ENCODE measurements at places on chromosomes 1 and 21. TPM values are rescaled to one million over a fixed set of nuclear protein-coding genes. Genes with fewer than 3 reads are reported as not detected.

GRCh38 chr1:43841321-43842174 is 92.1 kb upstream of the ARTN start:
- no peak for DNase-seq

- no peak for DNase-seq
Observed at GRCh38 chr1:60832367-60832766, 250.0 kb upstream of the NFIA start.

DNA sequence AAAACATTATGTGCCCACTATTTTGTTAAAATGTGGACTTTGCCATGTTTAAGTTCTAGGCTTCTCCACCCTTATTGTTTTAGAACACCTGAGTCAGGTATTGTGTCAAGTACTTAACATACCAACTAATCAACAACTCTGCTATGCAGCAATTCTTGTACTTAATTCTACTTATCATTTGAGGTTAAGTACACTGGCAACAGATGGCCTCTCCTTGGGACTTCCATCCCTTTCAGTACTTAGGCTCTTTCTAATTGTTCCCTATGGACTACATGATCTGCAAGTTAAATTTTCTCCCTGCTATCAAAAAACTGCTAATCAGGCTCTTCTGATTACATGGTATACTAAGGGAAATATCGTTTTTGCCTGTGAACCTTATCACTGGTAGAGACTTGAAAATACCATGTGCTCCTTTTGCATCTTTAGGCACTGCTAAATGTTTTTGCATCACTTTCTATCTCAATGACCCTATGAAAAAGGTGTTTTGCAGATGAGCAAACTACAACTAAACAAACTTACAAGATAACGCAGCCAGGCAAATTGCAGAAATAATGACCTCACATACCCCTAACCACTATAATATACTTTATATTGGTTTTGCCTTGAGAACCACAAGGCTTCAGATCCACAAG is 18.9 kb downstream of the SFPQ start:
- no peak for DNase-seq

DNA sequence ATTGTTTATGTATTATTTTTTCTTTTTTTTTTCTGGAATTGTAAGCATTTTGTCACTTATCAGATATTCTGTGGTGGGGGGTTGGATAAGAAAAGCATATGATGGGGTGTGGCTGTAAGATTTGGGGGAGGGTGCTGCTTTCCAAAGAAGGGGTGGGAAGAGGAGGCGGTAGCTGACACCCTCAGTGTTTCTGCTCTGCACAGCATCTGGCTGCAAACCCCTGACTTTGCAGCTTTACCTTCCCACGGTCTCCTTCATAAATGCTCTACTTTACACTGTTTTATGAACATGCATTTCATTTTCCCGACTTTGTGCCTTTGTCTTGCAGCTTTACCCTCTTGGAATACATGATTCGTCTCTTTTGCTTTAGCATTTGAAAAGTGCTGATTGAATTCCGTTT is 7.6 kb downstream of the FMN2 start:
- no peak for DNase-seq

The CYP4A22 gene
- total RNA-seq: 69.9 TPM

The DENND4B gene
- 25.4 TPM for total RNA-seq

The PCSK9 gene
- 31.6 TPM for total RNA-seq

Measured in left lobe of liver (tissue), 2 donors.